ENCODE measurements at places on chromosomes 4 and X.

- no peak for DNase-seq
Measured at GRCh38 chr4:25580633-25581467, 74.8 kb upstream of the SLC34A2 start.

DNA sequence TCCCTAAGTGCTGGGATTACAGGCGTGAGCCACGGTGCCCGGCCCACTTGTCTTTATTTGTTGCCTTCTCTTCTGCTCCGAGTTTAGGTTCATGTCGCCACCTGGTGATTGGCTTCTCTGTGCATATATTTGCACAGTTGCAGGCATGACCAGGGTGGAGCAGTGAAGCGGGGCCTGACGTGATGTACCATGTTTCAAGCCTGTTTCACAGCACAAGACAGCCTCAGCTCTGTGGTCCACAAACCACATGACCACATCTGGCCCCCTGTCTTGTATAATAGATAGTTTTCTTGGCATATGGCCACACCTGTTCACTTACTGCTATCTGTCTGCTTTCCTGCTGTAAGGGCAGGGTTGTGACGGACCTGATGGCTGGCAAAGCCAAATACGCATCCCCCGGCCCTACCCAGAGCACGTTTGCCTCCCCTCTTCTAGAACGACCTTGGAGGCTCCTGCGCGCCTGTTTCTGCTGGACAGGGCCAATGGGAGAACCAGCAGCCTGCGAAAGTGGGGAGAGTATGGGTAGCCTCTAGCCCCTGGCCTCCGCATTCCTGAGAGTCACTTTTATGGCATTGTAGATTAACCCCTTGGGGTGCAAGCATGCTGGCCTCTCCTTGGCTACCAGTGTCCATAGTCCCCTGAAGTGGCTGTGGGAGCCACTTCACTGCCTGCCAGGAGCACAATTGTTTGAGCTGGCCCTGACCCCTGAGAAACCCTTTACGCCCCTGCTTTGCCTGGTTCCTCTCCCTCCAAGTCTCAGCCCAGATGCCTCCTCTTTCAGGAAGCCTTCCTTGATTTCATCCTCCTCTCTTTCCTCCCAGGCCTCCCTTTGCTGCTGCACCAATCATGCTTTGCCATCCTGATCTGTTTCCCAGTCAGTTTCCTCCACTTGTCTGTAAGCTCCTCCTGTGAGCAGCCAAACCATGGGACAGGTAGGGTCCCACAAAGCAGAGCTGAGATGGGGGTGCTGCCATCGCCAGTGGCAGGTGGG, 6.0 kb upstream of the SH3TC1 start:
- no peak for DNase-seq

DNA sequence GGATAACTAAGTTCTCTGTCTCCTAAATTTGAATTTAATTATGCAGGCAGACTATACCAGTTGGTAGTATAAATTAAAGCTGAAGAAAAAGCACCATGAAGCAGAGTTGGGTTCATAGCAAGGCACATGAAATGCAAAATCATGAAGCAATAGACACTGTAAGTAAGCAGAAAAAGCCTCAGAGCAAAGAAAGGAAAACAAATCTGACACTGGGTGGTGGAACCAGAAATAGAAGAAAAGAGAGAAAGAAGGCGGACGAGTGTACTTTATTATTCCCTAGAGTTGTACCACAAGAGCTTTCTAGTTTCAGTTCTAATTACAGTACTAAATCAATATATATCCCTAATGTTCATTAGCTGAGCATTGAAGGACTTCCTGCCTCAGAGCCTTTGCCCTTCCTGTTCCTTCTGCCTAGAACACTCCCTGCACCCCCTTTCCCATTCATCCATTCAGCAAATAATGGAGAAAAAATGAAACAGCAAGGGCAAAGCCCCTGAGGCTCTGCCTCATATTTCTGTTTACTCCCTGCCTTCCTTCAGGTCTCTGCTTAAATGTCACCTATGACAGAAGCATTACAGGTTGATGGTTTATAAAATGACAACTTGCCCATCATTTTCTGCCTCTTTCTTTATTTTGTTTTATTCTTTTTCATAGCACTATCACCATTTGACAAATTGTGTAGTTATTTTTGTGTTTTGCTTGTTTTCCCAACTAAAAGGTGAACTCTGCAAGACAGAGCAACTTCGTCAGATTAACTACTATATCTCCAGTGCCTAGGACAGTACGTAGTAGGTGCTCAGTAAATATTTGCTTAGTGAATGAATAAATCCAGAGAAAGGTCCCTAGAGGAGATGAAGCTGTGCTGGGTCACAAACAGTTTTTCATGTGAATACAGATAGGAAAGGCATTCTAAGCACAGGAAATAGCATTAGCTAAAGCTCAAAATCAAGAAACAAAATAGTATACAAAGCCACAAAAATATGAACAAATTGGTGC, 154.0 kb upstream of the RASGEF1B start:
- DNase-seq, result no peak

- DNase-seq, result no peak
Measured at GRCh38 chr4:120026853-120027252, 39.8 kb downstream of the MAD2L1 start.

- DNase-seq, result no peak
Measured at GRCh38 chrX:82764521-82764920, 743.6 kb upstream of the POU3F4 start.

GRCh38 chrX:37926700-37927099, 79.3 kb upstream of the DYNLT3 start:
- no peak for DNase-seq

DNA sequence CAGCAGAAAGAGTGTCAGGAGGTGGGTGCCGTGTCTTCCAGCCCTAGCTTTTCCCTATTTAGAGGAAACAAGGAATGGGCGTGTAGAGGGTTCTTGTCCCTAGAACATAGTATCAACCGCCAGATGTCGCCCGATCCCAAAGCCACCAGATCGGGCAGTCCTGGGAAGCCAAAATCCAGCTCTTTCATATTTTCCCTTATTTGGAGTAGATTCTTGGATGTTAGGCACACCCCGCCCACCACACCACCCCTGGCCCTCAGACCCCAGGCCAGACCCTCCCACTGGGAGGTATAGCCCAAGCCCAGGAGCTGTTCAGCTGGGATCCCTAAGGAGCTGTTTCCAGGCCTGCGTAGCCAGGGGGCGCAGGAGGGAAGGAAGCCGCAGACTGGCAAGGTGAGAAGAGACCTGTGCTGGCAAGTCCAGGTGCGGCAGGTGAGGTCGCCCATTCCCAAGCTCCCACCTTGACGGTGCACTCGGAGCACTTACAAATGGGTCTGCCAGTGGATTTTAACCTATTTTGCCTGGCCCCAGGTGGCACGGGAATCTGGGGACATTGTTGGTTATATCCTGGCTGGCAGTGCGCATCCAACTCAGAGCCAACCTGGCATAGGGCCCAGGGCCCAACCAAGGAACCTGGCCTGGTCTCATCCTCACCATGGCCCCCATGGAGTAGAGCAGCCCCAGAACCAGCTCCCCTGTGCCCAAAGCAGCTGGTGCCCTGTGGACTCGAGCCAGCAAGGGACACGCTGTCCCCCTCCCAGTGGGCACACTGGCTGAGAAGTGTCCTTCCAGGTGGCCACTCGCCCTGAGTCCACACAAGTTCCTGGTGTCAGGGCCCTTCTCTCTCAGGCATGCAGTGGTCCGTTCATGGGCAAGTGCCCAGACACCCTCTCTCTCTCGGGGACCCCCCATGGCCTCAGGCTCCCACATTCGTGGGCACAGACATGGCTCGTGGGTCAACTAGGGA, 811 bp downstream of the FLNA start:
- no peak for DNase-seq

DNA sequence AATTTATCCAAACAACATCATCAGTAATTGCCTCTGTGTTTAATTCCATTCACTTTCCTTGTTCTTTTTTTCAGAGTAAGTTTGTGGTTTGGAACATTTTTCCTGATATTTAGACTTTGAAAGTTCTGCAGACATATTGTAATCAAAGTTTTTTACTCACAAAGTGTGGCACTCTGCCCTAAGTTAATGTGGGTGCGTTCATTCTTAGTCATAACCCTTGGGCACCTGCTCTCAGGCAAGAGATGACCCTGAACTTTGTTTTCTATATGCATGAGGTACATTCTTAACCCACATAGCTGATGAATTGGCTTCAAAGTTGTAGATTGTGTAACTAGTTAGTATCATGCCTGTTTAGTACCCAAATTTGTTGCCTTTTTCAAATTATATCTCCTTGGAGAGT, 424.3 kb downstream of the GRXCR1 start:
- DNase-seq, result no peak

DNA sequence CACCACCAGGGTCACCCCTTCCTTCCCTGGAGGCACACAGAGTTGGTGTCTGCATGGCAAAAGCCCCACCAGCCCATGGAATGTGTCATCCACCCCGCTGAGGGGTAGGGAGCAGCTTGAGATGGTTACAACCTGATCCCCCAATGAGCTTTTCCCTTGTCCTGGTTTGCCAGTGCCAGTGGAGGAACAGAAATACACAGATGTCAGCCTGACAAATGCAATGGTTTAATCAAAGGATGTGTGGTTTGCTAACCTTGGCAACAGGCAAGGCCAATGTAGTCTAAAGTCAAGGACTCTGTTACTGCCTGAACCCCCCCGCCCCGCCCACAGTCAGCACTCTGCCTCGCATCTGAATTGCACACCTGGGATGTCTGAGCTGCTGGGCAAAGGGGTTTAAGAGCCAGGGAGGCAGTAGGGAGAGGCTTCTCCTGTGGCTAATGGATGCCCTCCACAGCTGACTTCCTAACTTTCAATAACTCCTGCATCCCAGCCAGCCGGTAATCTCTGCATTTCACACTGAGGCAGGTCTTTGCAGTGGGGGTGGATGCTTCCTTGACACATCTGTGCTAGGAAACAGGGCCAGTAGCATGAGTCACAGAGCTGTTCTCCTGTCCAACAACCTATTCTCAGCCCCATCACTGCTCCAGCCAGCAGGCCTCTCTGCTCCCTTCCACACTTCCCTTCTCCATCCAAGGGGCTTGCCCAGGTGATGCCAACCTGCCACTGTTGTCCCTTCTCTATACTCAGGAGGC, 137.5 kb downstream of the AMMECR1 start:
- no peak for DNase-seq

DNA sequence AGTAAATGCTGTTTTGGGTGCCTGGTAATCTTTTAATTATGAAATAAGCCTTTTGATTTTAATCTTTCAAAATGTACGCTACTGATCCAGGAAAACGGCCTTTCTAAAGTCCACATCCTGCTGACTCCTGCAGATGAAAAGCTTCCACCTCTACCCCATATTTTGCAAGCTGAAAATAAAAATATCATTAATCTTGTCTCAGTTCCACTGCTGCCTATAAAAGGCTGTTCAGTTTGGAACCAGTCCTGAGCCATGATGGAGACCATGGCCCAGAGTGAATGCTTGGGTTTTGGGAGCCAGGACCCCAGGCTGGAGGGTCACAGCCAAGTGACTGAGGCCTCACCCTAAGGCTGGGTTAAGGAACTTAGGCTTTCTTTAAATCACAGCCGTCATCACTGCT, 110.8 kb downstream of the AFF1 start:
- DNase-seq, result no peak

GRCh38 chr4:78214078-78214477, 157.0 kb downstream of the FRAS1 start:
- no peak for DNase-seq

DNA sequence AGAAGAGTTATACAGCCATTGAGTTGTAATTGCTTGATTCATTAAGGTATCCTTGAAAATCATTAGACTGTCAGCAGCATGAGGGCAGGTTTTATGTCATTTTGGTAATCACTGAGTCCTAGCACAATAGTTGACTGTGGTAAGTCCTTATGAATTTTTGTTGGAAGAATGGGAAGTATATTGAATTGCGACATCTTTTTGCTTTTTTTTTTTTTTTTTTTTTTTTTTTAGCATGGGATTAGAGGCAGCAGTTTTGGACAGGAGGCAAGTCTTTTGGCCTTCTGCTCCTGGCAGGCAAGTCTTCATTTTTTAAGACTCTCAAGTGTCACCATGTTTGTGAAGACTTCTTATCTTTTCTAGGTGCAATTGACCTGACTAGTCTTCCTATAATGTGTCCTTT, 29.7 kb downstream of the PRRG1 start:
- no peak for DNase-seq

DNA sequence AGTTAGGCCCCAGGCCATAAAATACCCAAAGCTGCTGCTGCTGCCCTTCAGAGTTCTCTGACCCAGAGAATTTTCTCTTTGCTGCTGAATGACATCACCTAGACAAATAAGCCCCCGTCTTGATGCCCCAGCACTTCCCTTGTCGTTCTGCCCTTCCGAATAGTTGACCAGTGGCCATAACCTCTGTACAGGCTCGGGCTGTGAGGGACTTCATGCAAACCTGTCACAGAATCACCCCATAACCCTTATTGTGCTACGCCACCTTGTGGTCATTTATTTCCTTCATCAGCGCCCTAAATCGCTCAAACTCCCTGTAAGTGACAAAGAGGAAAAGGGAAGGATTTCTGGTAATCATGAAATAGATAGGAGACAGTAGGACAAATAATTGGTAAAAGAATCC, 18.8 kb downstream of the SPACA5 start:
- no peak for DNase-seq

- DNase-seq, result no peak
Measured at GRCh38 chr4:155809835-155810234, 51.0 kb downstream of the GUCY1B1 start.

GRCh38 chrX:10199212-10199611, 42.4 kb downstream of the CLCN4 start:
- DNase-seq, result no peak

GRCh38 chrX:101237041-101237440, 17.5 kb downstream of the DRP2 start:
- no peak for DNase-seq

GRCh38 chr4:13130848-13131247, 353.3 kb downstream of the RAB28 start:
- no peak for DNase-seq

- no peak for DNase-seq
Measured at GRCh38 chr4:73281982-73282381, 23.4 kb upstream of the ANKRD17 start.

DNA sequence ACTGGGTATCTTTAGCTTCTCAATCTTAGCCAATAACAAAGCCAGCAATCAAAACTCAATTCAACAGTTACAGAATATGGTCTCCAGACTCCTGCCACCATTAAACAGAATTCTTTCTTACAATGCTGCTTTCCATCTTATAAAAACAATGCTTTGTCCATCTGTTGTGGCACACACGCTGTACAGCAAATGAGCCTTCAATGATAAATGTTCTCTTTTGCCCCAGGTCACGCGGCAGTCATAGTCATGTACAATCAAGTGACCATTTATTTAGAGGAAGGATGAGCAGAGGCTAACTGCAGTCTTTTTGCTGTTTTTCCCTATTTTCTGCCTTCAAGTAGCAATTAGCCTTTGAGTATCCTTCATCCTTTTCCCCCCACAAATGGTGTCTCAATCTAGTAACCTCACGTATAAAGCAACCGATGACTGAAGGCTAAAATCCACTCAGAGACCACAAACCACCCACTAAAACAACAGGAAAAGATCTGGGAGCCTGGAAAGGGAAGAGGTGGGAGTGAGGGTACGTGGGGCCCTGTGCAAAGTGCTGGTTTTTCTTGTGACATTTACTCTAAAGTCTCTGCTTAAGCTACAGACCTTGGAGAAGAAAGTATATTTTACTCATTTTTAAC, 24.4 kb downstream of the TRIM2 start:
- no peak for DNase-seq

GRCh38 chr4:169236873-169237626, 33.7 kb downstream of the SH3RF1 start:
- DNase-seq, result no peak

GRCh38 chr4:90093526-90093925, 33.7 kb upstream of the CCSER1 start:
- no peak for DNase-seq

- DNase-seq, result no peak
Measured at GRCh38 chrX:153312842-153313241, 8.7 kb downstream of the PNMA6F start.
